Coronary artery (tissue), 2 donors: ENCODE measurements at places on chromosomes 12 and 14.

DNA sequence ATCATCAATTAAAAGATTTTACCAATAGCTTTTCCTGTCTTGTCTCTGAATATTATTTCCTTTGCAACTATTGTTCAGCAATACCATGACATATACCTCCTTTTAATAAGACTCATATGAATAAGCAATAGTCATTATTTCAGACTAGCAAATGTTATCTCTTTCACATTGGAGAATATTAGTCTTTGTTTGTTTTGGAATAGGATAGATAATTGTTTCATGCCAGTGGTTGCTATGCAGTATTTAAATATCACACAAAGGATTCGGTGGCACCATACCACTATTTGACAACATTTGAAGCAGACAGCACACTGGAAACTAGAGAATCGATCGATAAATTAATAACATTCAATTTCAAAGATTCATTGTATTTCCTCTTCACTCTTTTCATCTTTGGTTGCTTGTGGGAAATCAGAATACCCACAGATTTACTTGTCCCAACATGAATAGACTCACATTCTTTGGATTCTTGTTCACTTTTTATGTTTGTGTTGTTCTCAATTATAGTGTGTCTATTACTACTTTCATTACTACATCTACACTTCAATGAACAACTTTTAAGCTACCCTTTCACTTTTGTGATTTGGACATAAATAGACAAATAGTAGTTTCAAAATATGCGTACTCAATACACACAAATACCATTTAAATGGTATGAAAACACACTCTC lies 42.7 kb upstream of the TBPL2 start:
- DNase-seq, result no peak

- no peak for DNase-seq
Measured at GRCh38 chr12:30263434-30263833, 432.2 kb downstream of the IPO8 start.

- DNase-seq, result no peak
Measured at GRCh38 chr14:67449096-67449495, 37.1 kb upstream of the PLEK2 start.

GRCh38 chr14:60188115-60188514 lies 22.9 kb upstream of the DHRS7 start:
- no peak for DNase-seq

DNA sequence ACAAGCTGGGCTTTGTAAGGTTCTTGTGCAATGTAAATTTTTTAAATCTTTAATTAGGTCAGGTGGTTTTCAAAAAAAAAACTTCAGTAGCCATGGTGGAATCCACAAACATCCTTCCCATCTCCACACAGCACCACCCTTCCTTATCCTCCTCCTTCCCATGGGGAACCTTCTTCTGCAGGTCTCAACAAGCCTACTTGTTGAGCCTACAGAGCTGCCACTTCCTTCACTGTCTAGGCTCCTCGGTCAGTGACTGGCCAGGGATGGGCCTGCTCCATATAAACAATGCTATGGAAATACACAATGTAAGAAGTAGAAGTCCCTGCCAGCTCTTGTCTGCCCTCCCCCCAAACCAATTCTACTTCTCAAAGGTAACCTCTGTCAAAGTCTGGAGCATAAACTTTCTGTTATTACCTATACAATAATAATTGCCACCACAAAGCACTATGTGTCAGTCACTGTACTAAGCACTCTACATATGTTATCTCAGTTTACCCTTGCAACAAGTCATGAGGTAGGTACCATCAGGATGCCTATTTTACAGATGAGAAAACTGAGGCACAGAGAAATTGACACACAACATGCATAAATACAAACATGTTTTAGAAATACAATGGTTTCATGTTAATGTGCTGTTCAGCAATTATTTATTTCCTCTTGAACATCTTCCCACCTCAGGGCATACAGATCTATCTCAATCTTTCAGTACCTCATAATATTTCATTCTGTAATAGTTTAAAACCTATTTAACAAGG lies 17.4 kb downstream of the LIMA1 start:
- no peak for DNase-seq

DNA sequence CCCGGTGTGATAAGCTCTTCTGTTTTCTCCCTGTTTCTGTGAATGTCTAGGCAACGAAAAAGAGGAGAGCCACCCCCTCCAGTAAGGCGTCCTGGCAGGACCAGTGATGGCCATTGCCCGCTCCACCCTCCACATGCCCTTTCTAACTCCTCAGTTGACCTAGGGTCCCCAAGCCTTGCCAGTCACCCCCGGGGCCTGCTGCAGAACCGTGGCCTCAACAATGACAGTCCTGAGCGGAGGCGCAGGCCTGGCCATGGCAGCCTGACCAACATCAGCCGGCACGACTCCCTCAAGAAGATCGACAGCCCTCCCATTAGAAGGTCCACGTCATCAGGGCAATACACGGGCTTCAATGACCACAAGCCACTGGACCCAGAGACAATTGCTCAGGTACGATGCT lies 94.3 kb downstream of the KICS2 start:
- no peak for DNase-seq

GRCh38 chr12:75631831-75632230 lies 120.4 kb upstream of the KRR1 start:
- no peak for DNase-seq

GRCh38 chr12:109689426-109689825 lies 24.2 kb upstream of the FAM222A start:
- DNase-seq, result no peak

GRCh38 chr12:6125310-6125608 lies 789 bp upstream of the VWF start:
- DNase-seq, result no peak

DNA sequence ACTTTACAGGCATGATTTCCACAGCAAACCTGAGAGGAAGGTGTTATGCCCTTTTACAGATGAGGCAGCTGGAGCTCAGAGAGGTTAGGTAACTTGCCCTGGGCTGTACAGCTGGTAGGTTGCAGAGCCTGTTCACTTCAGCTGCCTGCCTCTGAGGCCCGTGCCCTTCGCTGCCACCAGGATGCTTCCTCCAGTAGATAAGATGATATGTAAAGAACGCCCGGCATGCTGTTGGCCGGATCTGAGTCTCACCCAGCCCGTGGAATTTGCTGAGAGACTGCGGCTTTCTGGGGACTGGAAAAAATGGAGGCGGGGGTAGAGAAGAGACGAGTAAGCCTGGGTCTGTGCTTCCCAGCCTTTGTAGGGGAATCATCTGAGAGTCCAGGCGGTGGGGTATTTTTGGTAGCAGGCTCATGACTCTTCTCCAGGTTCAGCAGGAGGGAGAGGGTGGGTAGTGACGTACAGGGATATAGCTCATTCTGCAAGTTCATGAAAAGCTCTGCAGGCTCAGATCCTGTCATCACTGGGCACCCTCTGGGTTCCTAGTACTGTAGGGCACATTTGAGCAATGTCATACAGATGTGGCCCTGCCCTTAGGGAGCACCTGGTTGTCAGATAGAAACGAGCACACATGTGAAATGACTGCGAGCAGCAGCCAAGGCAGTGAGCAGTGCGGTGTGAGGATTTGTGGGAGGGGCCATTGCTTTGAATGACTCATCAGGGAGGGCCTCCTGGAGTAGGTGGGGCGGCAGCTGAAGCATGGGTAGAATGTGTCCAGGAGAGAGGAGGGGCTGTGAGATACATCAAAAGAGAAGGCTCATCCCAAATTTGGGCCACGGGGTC lies 159.4 kb downstream of the TSPAN9 start:
- DNase-seq, result no peak
